ENCODE measurements at places on chromosomes 2 and 18.

DNA sequence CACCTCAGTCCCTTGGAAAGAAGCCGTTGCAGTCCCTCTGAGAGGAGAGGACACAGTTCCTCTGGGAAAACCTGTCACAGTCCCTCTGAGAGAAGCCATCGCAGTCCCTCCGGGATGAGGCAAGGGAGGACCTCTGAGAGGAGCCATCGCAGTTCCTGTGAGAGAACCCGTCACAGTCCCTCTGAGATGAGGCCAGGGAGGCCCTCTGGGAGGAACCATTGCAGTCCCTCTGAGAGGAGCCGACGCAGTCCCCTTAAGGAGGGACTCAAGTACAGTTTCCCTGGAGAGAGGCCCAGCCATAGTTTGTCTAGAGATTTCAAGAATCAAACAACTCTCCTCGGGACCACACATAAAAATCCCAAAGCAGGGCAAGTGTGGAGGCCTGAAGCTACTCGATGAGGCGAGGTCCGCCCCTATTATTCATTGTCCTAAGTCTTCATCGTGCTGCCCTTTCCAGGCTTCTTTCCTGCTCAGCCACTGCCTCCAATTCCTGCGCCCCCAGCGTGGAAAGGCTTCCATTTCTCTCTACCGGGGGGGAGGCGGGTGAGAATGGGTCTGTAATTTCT, 630 bp upstream of the ZNF512 start:
- no peak for DNase-seq

- DNase-seq, result no peak
Observed at GRCh38 chr2:232332940-232333259, 45.7 kb upstream of the ALPP start.

DNA sequence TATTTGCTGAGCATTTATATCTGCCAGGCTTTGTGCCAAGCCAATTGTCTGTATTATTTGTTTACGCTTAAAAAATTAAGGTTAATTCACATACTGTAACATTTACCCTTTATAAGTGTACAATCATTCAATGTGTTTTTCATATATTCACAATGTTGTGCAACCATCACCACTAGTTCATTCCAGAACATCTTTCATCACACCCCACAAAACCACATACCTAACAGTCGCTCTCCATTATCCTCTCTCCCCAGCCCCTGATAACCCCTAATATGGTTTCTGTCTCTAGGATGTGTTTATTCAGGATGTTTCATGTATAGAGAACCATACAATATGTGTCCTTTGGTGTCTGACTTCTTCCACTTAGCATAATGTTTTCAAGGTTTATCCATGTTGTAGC, 234.1 kb downstream of the INSIG2 start:
- DNase-seq, result no peak

DNA sequence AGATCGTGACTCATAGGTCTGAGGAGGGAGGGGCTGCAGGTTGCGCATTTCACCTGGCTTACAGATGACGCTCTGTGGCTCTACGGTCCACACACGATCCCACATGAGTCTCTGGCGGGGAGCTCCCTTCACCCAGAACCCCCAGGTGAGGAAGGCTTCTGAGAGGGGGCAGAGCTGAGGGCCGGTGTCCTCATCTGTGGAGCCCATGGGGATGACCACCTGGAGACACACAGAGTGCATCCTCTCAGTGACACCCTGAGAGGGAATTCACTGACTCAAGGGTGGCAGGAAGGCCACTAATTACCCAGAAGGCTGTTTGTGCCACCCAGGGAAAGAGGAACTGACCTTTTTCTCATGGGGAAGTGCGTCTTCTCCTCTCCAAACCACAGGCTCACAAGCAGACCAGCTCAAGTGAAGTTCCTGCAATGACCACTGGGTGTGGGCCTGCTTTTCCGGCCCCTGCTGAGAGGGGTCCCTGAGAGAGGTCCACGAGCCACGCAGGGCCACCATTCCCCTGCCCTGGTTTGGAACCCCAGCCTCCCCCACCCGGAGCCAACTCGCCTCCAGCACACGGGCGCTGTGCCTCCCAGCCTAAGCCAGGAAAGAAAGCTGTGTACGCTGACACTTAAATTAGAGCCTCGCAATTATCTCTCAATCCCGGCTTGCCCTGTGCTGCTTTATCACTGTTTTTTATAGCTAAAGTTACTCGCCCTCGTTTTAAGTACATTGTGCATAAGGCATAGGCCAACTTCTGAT, 114.1 kb downstream of the BCL11A start:
- DNase-seq, result no peak

GRCh38 chr2:3024401-3024935, 353.1 kb downstream of the EIPR1 start:
- no peak for DNase-seq

- DNase-seq, result no peak
Observed at GRCh38 chr2:202429164-202429980, 53.2 kb downstream of the BMPR2 start.

DNA sequence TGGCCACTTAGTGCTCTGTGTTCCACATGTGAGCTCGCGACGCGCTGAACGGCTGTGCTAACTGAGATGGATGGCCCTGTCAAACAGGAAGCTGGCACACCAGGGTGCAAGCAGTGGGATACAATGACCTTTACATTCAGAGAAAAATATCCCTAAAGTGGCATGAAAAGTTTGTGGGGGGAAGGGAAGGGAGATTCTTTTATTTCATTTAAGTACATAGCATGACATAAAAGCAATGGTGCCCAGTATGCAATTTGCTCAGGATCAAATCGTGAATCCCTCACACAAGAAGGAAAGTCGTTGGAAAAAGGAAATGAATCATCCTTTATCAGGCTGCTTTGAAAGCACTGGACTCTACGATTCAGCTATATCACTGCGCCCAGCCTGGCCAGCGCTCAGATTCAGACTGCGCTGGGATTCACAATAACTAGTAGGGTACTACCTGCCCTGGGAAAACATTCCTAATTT, 26.0 kb downstream of the SATB2 start:
- DNase-seq, result no peak

- no peak for DNase-seq
Observed at GRCh38 chr2:111665011-111665410, 219.0 kb downstream of the ANAPC1 start.

GRCh38 chr2:129729646-129730045, 249.8 kb upstream of the RAB6C start:
- DNase-seq, result no peak

- no peak for DNase-seq
Observed at GRCh38 chr2:101958061-101958460, 33.7 kb upstream of the IL1R2 start.

DNA sequence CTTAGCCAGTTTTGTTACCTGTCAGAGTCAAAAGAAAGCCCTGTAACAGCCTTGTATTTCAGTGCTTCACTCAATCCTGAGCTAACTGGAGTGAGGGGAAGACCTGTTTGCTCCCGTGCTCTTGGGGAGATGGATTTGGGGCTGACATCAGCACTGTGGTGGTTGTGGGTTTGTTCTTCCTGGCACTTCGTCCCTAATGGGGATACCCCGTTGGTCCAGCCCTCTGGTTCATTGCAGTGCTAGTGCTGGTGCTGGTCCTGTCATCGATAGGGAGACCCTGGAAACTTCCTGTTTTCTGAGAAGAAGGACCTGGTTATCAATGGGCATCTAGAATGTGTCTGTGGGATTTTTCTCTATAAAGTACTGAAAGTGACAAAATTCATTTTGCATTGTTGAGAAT, 205.4 kb downstream of the ZNF407 start:
- DNase-seq, result no peak

DNA sequence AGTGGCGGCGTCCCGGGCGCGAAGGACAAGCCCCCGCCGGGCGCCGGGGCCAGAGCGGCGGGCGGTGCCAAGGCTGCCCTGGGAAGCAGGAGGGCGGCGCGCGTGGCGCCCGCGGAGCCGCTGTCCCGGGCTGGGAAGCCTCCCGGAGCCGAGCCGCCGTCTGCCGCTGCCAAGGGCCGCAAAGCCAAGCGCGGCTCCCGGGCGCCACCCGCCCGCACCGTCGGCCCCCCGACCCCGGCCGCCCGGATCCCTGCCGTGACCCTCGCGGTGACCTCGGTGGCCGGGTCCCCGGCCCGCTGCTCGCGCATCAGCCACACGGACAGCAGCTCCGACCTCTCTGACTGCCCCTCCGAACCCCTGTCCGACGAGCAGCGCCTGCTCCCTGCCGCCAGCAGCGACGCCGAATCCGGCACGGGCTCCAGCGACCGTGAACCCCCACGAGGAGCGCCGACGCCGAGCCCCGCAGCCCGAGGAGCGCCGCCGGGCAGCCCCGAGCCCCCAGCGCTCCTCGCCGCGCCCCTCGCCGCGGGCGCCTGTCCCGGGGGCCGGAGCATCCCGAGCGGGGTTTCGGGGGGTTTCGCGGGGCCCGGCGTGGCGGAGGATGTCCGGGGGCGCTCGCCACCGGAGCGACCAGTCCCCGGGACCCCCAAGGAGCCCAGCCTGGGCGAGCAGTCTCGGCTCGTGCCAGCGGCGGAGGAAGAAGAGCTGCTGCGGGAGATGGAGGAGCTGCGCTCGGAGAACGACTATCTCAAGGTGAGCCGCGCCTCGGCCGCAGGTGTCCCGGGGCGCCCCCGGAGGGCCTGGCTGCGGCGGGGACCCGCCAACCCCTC, 820 bp downstream of the MTCL1 start:
- DNase-seq, result no peak

Measured in stimulated activated CD8-positive, alpha-beta memory T cell treated with anti-CD3 and anti-CD28 coated beads, Interleukin-7, amount 100 ng/mL, for 24 hours (primary cell).